Adipocyte (in vitro differentiated cells): ENCODE measurements at places on chromosomes 11 and 22.
A peak's percentile ranks its signal among the peaks of the same experiment; 100 is the strongest.

- no peak for DNase-seq
Observed at GRCh38 chr11:57543593-57543992, 6.2 kb downstream of the SMTNL1 start.

- peak; percentile 20 for DNase-seq
Observed at GRCh38 chr11:123719452-123719851, 22.0 kb downstream of the ZNF202 start.

GRCh38 chr22:30094804-30095203, 14.5 kb downstream of the HORMAD2 start:
- DNase-seq = no peak

GRCh38 chr11:77728203-77728786, 90.7 kb upstream of the CLNS1A start:
- no peak for DNase-seq

- DNase-seq = no peak
Observed at GRCh38 chr11:60974726-60975125, 3.2 kb downstream of the CD6 start.

DNA sequence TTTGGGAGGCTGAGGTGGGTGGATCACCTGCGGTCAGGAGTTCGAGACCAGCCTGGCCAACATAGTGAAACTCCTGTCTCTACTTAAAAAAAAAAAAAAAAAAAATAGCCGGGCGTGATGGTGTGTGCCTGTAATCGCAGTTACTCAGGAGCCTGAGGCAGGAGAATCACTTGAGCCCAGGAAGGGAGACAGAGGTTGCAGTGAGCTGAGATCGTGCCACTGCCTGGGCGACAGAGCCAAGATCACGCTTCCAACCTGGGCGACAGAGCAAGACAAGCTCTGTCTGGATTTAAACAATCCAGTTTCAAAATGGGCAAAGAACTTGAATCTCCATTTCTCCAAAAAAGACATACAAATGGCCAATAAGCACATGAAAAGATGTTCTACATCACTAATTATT, 12.5 kb downstream of the LMO2 start:
- DNase-seq = no peak

DNA sequence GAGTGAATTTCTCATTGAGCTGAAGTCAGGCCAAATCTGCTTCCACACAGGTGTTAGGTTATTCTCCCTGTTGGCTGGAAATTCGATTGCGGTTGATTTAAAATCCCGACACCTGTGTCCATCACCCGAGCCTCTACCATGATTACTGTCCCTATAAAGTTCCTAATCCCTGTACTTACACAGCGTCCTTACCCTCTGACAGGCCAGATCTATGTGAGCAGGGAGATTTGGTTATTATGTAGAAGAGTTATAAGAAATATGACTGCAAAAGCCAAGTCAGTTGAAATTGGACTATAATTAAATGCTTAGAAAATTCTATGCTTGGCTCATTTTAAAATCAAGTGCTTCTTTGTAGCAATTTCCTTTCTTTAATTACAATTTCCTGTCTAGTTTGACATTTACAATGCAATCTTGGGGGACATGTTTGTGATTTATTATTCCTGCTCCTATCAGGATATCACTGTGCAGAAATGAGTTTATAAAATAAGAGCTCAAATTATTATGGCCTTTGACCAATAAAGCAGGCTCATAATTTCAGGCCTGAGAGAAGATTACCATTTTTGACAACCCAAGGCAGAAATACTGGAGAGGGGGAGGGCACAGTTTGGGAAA, 32.5 kb upstream of the LMO1 start:
- DNase-seq = no peak

DNA sequence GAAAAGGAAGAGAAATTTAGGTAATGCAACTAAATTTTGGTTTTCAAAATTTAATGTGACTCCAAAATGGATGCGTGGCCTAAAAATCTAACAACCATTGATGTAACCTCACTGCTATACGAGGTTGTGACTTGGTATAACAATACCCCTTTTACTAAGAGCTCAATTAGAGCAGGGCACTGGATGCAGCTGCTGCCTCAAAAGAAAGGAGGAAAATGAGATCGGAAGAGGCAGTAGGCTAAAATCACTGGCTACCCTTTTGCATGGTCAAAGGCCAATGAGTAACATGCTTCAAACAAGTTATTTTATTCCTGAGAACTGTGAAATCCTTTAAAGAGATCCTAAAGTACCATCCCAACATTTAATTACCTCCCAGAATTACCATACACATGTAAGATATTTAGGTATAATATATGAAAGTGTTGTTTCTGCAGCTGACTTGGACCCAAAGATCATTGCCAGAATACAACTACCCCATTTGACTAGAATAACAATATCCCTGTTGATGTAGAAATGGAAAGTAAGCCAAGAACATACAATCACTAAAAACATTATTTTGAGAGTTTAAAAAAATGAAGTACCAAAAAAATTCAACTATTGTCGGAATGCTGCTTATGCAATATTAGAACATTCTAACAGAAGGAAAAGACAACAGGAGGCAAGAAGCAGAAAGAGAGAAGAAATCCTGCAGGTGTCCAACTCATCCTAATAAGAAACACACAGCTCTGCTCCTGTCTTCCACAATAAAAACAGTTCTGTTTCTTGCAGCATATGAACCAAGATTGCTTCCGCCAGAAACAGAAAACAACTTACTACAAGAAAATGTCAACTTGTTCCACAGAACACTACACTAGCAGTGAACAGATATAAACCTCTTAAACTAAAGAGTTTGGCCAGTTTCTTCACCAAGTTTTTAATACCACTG, 15.0 kb downstream of the SIK3 start:
- DNase-seq = peak; percentile 55

- no peak for DNase-seq
Observed at GRCh38 chr22:20748082-20748481, 25.8 kb upstream of the SERPIND1 start.

- DNase-seq = no peak
Observed at GRCh38 chr22:23772315-23772648, 367 bp upstream of the MMP11 start.

DNA sequence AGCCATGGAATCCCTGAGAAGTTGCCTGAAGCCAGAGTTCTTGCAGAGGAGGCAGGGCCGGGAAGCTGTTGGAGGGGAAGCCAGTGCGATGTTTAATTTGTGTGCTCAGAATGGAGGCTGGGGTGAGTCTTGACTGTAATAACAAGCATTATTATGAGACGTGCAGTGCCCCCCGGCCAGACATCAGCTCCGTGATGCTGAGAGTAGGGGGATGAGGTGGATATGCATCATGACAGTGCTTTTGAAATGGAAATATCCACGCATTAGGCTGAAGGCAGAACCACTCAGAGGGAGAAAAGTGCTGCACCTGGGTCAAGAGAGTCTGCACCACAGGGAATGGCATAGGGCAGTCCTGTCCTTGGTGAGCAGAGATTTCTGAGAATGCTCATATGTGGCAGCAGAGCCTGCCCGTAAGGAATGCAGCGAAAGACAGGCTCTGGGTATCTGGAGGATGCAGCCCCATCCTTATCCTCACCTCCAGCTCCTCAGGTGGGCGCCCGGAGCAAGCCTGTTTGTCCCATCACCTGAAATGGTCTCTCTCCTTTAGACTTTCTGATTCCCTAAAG, 37.6 kb upstream of the SEZ6L start:
- no peak for DNase-seq

DNA sequence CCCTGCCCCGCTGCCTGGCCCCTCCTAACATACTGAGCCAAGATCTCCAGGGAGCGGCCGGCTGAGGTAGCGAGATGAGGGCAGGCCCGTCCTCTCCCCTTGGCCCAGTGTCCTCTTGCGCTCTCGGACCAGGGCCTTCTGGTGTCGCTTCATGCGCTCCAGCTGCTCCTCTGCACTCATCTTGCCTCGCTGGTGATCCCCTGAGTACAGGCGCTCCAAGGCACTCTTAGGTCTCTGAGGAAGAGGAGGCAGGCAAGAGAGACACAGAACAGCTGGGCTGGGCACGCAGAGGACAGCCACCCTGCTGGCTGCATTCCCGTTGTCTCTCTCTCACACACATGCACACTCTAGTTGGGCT, 50.6 kb downstream of the C11orf58 start:
- DNase-seq = no peak

- no peak for DNase-seq
Observed at GRCh38 chr22:45564349-45565030, 61.8 kb downstream of the FBLN1 start.
